ENCODE measurements at places on chromosomes 3 and 15.

DNA sequence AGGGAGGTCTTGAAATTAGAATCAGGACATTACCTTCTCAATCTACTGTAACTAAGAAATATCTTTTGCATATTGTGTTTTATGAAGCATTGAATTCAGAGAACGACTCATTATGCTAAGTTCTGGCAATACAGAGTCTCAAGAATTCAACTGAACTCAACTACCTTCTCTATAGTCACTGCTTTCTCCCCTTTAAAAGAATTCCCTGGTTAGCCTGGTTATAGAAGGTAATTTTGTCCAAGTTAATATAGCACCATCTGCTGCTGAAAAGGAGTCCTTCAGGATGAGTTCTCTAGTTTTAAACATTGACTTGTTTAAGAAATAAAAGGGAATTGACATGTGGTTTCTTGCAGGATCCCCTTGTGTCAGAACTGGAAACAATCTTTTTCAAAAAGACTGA, 60.2 kb downstream of the IL16 start:
- no peak for DNase-seq

- DNase-seq: no peak
Observed at GRCh38 chr3:123332124-123332641, 116.7 kb downstream of the ADCY5 start.

GRCh38 chr3:63961891-63962290, 49.7 kb upstream of the SCAANT1 start:
- DNase-seq: no peak

DNA sequence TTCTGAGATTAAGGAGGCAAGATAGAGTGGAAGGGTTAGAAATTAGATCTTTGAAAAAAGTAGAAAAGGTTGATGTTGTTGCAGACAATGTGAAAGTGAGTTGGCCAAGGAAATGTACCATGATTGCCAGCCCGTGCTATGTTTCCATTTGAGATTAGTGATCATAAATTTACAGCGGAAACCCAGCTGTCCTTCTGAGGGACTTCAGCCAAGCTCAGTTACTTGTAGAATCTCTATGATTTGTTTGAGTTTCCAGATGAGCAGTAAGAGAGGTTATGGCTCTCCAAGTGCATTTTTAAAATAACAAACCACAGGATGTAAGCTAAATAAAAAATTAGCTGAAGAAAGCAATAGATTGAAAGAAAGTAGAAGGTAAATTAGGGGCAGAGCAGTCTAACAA, 54.2 kb upstream of the RBMS3 start:
- DNase-seq: no peak

- DNase-seq: no peak
Observed at GRCh38 chr3:119841808-119842471, 60.0 kb downstream of the NR1I2 start.

DNA sequence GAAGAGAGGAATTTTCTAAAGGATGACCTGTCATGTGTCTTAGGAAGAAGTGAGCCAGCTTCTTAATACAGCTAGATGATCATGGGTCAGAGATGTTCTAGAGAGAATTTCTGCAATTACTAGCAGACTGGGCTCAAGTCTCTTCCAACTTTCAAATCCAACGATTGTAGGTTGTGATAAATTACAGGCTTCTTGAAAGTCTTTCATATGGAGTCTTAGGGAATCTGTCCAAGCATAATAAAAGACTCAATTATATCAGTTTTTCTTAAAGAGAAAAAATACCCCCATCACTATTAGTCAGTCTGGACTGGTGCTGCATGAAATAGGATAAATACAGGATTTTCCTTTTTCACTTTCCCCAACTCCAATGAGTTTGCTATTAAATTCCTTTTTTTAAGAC, 59.1 kb downstream of the DRD3 start:
- DNase-seq: no peak

DNA sequence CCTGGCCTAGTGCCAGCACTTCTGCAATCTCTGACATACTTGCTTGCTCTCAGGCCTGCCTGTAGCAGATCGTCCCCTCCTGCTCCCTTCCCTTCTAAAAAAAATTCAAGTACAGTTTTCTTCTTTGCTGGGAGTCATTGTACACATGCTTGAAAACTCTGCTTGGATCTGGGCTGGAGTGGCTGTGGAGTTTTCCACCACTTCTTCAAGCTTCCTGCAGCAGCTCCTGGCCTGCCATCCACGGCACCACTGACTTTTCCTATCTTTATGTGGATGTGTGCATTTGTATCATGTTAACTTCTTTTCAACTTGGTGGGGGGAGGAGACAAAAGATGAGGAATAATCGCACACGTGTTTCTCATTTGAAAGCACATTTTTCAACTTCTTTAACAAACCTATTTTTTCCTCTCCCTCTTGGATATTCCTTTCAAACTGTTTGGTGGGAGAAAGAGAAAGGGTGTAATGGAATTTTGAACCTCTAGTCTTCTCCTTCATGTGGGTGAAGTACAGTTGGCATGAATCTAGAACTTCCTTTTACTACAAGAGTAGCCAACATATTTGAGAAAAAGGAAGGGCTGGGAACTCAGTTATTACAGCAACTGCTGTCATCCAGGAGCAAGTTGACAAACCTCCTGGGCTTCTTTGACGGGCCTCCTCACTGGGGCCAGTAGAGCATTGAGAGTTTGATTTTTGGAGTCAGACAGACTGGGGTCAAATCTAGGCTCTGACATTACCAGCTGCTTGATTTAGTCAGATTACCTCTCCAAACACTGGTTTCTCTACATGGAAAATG, 61.2 kb upstream of the LRTM1 start:
- no peak for DNase-seq

GRCh38 chr3:193821151-193821668, 228.2 kb downstream of the OPA1 start:
- DNase-seq: no peak

GRCh38 chr15:57594479-57594878, 2.8 kb downstream of the MYZAP start:
- DNase-seq: no peak

- no peak for DNase-seq
Observed at GRCh38 chr3:147412917-147413685, 3.9 kb downstream of the ZIC1 start.

DNA sequence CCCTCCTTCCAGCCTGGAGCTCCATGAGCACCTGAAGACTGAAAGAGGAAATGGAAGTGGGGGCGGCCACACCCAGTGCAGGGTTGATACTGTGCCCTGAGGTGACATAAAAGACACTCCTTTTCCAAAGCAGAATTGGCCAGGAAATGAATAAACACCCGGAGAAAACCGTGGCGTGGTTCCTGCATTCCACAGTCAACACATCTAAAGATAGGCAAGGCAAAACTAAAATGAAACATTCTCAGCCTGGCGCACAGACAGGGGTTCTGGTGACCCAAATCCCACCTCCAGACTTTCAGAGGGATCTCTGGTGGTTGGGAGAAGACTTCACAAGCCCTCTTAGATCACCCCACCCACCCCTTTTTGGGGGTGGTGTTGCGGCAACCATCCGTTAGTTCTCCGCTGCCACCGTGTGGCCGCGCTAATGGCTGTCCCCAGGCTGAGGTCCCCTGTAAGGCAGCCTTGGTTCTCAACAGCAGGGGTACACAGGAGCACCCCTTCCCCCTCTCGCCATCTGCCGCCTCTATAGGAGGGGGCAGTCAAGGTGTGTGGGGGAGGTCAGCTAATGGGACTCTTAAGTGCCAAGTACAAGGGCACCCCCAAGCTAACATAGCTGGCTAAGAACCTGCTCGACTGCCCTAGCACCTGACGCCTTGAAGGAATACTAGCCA, 2.5 kb upstream of the MST1R start:
- DNase-seq: peak; percentile 42

- DNase-seq: no peak
Observed at GRCh38 chr3:32379831-32380500, 11.7 kb upstream of the CMTM7 start.

- DNase-seq: no peak
Observed at GRCh38 chr15:97706059-97706458, 254.4 kb upstream of the ARRDC4 start.

DNA sequence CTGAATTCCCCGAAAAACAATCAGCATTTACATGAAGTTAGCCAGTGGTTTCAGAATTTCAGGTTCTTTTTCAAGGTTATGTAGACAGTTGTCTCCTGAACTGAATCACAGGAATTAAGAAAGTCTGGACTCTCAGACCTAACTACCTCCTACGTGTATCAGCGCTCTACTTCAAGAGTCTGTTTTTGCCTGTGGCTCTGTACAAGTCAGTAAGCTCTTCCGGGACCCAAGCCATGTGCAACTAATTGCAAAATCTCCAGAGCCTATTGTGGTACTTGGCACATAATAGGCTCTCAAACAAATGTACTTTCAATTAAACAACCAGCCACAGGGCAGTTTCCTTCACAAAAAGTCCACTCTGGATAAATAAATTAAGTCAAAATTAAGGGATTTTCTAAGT, 414.2 kb downstream of the PDCD6IP start:
- no peak for DNase-seq

- no peak for DNase-seq
Observed at GRCh38 chr3:80014576-80014975, 246.8 kb upstream of the ROBO1 start.

GRCh38 chr15:92906563-92907081, 6.5 kb downstream of the CHD2 start:
- no peak for DNase-seq

DNA sequence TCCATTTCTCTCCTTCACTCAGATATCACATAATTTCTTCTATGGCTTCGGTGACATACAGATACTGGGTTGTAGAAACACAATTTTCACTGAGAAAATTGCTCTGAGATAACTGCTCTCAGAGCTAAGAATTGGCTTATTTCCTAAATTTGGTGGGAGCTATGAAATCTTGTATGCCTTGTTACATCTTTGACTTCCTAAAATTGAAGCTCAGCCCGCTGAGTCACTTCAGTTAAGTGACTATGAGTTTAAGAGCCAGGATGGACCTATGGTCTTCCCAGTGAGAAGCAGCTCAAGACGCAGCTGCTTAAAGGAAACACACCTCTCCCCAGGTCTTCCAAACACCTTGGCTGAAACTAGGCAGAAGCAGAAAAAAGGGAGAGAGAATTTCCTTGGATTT, 56.4 kb downstream of the EFHB start:
- DNase-seq: no peak

DNA sequence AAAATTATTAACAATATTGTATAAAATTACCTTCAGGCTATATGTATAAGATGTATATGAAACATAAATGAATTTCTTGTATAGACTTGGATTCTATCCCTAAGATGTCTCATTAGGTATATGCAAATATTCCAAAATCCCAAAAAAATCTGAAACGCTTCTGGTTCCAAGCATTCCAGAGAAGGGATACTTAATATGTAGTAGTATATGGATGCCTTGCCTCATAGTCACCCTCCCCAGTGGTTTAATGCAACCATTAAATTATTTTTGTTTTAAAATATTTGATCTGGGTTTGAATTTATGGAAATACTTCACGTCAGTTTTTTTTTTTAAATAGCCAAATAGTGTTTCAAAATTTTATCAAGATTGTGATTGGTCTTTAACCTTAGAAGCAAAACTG, 27.2 kb downstream of the PLCL2 start:
- no peak for DNase-seq

DNA sequence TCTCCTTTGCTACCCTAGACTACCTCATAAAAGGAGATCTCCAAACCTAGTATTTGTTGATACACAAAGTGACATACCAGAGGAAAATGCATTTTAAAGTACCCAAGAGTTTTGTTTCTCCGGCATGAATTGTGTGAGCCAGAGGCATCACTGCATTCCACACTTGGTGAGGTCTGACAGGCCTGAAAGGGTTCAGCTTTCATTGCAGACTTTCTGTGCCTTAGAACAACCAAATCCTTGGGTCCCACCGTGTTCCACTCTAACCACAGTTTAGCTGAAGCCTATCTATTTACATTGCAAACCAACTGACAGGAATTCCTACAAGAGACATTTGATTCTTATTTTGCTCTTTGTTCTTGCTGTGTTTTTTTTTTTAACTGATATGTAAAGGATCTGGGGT, 21.0 kb upstream of the EID1 start:
- no peak for DNase-seq

GRCh38 chr15:89002281-89002761, 85.9 kb upstream of the ABHD2 start:
- no peak for DNase-seq

DNA sequence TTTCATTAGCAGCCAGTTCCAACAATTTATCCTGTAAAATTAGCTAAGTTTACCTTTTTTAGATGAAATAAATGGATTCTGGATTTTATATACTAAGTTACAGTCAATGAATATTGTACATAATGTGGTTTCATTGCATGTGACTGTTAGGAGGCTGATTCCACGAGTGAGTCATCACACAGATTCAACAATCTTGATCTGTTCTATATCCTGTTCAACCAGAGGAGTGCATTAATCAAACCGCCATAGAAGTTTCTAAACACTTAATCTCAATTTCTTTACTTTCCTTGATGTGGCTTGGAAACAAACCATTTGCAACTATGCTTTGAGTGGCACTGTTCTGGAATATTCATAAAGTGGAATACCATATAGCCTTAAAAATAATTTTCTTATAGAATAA, 15.3 kb downstream of the DNAJC13 start:
- DNase-seq: no peak

- DNase-seq: no peak
Observed at GRCh38 chr3:135081451-135081850, 286.4 kb downstream of the EPHB1 start.

DNA sequence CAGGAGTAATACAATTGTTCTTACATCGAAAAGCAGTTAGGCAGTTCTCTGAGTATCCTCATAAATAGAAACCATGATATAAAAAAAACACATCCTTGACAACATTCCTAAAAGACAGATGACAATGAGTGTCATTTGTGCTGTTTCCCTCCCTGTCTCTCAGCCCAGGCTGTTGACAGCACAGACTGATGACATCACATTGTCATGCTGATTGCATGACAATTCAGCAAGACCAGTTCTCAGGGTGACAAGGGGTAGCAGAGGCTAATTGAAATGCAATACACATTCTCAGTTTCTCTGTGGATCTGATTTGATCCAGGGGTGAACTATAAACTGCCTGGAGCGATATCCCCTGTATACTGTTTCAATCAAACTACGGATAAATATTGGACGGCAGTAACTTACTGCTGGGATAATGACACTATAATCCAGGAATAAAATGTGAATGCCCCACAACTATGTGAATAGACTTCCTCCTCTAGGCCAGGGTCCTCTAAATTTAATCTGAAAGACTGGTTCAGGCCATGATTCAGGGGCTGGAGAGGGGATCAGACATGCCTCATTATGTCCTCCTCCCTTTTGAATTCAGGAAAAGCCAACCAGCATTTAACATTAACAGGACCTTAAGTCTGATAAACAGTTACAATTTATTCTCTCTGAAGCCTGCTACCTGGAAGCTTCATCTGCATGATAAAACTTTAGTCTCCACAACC, 16.7 kb upstream of the EIF1B start:
- no peak for DNase-seq

DNA sequence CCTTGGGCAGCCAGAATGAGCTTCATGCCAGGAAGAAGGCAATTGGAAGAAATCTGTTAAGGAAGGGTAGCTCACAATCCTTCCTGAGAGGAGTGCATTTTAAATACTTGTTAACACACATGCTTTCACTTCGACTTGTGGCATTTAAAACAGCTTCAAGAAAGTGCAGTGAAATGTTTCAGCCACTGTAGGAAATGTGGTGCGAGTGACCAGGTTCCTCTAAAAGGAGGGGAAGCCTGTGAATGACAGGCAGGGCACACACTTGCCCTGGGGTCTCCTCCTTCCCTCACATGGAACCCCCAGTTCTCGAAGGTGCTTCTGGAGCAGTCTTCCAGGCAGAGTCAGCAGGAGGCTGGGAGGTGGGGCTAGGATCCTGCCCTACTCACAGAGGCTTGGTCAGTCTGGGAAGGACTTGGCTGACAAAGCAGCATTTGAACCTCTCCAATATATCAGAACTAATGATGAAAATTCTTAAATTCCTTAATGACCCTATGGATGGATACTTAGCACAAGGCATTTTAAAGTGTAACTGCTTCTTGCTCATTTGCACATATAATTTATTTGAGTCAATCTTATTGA, 358.6 kb downstream of the CHST2 start:
- DNase-seq: no peak

Measured in stimulated activated CD4-positive, alpha-beta T cell treated with anti-CD3 and anti-CD28 coated beads, Interleukin-12 subunit alpha, Interleukin-12 subunit beta, amount 100 ng/mL, for 4 hours (primary cell).